Ascending aorta (tissue), 2 donors: ENCODE measurements at places on chromosomes 2 and 18.

DNA sequence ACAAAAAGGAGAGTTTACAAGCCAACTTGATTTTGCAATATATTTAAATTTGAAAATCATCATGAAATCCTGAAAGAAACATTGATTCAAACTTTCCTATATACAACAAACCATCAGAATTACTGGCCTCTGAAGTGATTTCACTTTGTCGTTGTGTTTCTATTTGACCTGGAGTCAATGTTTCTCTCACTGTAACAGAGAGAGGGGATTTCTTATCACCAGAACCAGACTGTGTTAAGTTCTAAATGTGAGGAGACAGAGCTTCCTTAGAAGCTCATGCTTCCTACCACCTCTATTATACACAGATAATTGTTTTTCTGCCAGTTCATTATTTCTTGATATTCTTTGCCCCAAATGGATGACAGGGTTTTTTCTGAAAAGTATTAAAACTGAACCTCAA is 245.0 kb upstream of the RND3 start:
- DNase-seq = no peak

DNA sequence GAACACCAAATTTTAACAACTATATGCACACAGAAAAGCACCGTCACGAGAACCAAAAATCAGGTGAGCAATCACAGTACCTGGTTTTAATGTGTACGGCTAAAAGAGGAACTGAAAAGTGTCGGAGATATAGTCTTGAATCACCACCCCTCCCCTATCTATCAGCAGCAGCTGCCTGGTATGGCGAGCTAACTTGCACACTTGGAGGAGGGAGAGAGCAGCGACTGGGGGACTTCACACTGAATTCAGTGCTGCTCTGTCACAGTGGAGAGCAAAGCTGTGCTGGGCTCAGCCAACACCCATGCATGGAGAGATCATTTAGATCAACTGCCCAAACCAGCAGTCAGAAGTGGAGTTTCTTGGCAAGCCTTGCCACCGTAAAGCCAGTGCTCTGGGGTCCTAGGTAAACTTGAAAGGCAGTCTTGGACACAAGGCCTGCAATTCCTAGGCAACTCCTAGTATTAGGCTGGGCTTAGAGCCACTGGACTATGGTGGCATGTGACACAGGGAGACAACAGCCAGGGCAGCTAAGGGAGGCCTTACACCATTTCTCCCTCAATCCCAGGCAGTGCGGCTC is 89.2 kb upstream of the CD226 start:
- DNase-seq = no peak

- DNase-seq = no peak
Observed at GRCh38 chr2:68386365-68386764, 21.3 kb downstream of the PLEK start.

DNA sequence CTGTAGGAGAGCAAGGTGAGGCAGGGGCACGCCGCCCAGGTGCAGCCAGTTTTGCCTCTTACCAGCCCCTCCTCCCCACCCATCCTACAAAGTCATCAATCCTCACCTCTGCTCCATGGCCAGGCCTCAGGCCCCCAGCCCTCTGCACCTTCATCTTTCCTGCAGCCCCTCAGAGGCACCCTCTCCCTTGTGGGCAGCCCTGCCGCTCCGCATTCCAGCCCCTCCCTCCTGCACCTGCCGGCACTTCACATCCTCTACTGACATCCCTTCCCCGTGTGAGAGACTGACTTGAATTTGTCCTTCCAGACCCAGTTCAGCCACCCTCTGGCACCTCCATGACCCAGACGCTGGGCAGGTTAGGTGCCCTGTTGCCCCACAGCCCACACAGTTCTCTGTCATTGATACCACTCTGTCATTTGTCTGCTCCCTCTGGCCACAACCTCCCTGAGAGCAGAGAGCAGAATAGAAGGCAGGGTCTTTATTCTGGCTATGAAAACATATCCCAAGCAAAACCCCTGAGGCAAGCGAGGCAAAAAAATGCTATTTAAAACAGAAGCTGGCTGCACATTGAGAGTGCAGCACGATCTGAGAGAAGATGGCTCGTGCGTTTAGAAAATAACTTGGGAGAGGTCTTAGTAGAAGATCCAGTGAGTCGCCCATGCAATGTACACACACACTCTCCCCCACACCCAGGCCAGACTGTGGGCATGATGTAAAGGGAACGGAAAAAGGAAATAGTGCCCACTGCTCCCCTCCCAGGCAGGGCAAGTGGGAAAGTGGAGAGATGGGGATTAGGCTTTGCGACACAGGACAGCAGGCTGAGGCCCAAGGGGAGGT is 25.9 kb downstream of the SDC1 start:
- DNase-seq = no peak

GRCh38 chr18:23067236-23067635 is 68.0 kb upstream of the CABLES1 start:
- DNase-seq = no peak

GRCh38 chr18:34339155-34339554 is 114.4 kb upstream of the NOL4 start:
- no peak for DNase-seq

DNA sequence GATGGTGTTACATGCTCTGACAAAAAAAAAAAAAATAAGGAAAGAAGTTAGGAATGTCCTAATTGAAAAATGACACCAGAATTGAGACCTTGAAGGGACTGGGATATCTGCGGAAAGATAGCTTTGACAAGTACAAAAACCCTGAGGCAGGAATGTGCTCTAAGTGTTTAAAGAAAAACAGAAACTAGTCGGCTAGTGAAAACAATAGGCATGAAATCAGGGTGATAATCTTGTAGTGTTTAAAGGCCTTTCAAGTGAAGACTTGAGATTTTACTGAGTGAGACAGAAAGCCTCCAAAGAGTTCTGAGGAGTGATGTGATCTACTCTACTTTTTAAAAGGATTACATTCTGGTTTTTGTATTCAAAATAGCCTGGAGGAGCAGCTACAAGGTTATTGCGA is 107.4 kb downstream of the COBLL1 start:
- DNase-seq = no peak

DNA sequence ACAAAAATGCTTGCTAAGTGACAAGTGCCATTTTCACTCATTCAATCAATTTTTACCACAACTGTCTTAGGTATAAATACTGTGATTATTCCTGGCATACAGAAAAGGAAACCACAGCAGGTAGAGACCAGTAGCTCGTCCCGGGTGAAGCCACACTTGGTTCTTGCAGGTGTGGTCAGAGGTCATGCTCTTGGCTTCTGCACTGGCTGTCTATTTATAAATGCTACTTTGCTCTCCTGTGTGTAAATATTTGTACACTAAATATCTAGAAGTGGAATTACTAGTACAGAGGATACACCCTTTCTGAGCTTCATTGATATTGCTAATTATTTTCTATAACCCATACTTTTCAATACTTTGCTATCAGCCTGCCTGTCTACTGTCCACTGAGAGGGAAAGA is 284.6 kb downstream of the MYT1L start:
- no peak for DNase-seq

GRCh38 chr2:36456227-36457175 is 100.9 kb downstream of the CRIM1 start:
- DNase-seq = peak; percentile 84
